ENCODE measurements at places on chromosomes 16 and 17.
A peak's percentile ranks its signal among the peaks of the same experiment; 100 is the strongest.

DNA sequence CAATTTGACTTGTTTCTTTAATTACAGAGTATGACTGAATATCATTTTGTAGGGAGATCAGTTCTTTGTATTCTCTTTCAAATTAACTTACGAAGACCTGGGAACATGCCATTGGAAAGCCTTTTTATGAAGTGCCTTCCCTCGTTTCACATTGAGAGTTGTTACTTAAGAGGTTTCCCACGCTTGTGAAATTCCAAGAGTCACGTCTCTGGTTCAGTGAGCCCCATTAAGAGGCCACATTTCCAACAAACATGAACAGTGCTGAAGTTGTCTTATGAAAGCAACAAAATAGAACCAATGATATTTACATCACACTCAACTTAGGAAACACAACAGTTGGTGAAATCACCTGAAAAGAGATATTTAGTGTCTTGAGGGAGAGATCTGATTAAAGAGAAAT, 334.1 kb downstream of the TOX3 start:
- no peak for DNase-seq

GRCh38 chr17:79042421-79043190, 18.6 kb downstream of the C1QTNF1 start:
- no peak for DNase-seq

- DNase-seq, result no peak
Observed at GRCh38 chr17:80492343-80493136, 16.1 kb upstream of the NPTX1 start.

- DNase-seq, result no peak
Observed at GRCh38 chr16:68762996-68763756, 26.1 kb downstream of the CDH1 start.

DNA sequence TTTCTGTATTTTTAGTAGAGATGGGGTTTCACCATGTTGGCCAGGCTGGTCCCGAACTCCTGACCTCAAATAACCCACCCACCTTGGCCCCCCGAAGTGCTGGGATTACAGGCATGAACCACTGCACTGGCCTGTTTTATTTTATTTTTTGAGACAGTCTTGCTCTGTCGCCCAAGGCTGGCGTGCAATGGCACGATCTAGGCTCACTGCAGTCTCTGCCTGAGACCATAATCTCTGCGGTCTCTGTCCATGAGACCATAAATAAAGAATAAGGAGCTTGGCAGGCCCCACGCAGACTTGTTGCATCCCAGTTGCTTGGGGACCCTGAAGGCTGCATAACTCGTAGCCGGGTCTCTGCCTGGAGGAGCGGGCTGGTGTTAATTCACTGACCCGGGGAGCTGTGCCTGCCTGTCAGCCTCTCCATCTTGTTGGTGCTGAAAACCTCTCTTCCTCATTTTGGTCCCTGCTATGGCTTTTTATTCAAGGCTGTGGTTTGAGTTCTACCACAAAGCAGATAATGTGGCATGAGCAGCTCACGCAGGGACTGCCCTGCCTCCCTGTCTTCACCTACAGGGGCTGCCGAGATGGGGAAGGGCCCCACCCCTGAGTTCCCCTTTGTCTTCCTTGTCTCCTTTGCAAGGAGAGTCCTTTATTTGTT, 82.1 kb downstream of the MSI2 start:
- no peak for DNase-seq

DNA sequence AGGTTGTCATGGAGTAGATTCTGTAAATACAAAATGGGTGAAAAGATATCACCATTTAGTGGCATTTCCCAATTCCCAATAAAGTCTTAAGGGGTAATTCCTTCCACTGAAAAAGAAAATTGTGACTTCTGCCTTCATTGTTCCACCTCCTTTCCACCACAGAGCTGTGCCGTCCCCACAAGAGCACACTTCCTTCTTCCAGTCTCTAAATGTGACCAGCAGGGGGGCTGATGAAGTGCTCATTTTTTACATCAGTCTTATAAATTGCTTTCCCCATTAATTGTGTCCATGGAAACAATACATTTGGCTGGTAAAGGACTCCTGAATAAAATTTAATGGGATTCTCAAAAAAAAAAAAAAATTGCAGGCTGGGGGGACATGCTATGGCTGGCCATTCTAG, 260.8 kb upstream of the PSMD7 start:
- no peak for DNase-seq

DNA sequence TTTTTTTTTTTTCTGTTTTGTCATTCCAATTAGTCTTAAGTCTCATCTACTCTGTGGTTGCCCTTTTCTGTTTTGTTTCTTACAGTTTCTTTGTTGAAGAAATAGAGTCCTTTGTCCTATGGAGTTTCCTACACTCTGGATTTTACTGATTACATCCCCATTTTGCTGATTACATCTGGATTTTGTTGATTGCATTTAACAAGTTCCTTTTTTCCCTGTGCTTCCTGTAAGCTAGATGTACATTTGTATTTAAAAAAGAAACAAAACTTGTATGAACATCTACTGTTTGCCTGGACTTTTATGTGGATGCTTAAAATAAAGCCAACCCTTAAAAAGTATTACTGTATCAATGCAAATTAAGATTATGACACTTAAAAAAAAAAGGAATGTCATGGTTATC, 147.6 kb downstream of the CHD9 start:
- DNase-seq, result no peak

- peak; percentile 8 for DNase-seq
Observed at GRCh38 chr17:37109731-37110710, 161.3 kb downstream of the AATF start.

- peak; percentile 92 for DNase-seq
Observed at GRCh38 chr17:35930211-35931065, at the start of gene RDM1. RDM1 (minus strand) TSS chr17:35930773; CDS start chr17:35930727, 46 bp downstream.

GRCh38 chr16:77273-77806, 685 bp upstream of the MPG start:
- peak; percentile 31 for DNase-seq

- no peak for DNase-seq
Observed at GRCh38 chr16:78458588-78458987, 359.1 kb downstream of the WWOX start.

- no peak for DNase-seq
Observed at GRCh38 chr16:49049191-49049590, 232.4 kb downstream of the CBLN1 start.

DNA sequence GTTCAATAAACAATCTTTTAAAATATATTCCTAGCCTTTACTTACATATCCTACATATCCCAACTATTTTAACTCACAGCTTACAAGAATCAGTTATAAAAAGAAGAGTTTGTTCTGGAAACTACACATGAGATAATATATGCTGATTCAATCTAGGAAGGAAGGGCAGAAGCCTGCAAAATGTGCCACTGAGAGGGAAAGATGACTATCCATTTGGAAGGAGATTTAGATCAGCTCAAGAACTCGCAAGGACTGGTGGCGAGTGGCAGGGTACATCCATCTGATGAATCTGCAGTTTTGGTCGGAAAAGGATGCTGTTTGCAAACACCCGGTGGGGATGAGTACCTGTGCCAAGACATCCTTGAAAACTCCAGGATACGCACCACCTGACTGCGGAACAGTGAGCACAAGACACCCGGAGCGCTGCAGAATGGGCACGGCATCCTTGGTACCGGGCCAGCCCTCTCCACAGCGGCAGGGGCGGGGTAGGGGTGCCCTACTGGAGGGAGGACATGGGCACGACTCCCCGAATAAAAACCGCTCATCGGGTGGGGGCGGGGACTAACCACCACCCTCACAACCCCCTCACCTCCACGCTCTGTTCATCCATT, 723 bp downstream of the TRIM37 start:
- DNase-seq, result peak; percentile 87

DNA sequence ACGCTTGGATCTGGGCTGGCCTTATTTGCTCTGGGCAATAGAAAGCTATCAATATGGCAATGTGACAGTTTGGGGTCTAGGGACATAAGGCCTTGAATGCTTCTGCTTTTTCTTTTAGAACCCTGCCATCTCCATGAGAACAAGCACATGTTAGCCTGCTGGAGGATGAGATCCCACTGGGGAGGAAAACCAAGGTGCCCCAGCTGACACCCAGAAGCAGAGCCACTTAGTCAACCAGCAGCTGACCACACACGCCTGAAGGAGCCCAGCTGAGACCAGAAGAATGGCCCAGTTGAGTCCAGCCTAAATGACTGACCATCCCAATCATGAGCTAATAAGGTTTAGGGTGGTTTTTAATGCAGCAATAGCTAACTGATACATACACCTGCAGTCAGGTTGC, 171.2 kb downstream of the AHSP start:
- DNase-seq, result no peak

- DNase-seq, result no peak
Observed at GRCh38 chr16:65297453-65297852, 175.6 kb upstream of the CDH11 start.

DNA sequence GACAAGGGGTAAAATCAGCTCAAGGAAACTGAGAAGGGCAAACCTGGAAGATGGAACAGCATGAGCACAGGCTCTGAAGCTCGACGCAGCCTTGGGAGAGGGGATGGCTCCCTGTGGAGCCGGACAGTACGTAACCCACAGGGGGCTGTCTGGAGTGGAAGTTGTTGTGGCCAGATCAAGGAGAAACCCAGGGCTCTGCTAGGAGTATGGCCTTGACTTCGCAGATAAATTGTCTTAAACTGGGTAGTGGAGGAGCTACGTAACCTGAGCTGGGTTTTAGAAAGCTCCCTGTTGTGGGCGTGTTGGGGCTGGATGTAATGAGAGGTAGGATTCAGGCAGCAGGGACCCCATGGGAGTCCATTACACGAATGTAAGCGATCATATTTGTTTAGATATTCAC, 25.5 kb upstream of the AXIN2 start:
- DNase-seq, result no peak

DNA sequence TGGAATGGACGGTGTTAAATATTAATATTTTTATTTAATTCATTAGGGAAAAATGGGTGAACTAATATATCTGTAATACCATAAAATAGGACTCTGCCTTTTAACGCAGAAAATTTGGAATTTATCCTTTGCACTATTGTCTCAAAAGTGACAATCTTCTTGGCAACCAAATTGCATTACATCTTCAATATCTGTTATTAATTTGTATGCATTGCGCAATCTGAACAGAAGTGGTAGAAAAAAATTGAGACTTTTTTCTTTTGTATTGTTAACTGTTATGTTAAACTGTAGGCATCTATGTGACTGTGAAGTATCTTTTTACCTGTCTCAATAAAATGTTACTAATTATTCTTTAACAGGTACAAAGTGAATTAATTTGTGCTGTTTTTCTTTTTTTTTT, 55.6 kb downstream of the PPM1E start:
- DNase-seq, result no peak

DNA sequence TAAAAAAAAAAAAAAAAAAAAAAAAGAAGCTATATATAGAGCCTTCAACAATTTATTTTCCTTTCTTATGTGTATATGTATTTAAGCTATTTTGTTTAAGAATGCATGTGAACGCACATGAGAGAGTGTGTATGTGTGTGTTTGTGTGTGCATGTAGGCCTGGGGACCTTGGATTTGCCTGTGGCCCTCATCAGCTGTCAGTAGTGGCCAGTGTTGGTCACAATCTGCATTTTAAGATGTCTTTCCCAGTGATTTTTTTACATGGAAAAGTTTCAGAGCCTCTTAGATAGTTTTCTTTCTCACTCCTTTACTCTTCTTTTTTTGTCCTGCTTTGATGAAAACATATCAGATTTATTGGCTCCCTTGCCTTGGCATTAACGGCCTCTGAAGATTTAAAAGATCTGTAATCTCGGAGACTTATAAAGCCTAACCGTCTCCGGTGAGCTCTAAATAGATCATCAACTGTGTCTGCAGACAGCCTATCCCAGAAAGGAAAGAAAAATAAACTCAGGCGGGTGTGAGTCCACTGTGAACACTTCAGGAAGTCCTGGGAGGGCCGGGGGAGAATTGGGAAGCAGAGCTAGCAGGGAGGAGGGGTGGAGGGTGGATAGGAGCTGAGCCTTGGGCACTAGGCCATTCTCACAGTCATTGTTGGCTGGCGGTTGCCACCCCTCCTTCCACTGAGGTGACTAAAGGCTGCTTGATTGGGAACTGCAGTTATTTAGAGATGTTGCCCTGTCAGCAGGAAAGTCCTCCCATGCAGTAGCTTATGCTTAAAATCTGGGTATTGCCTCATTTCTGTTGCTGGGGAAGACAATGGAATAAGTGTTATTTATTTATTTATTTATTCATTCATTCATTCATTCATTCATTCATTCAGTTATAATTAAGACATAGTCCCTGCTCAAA, 86.8 kb downstream of the WWP2 start:
- no peak for DNase-seq
